Transverse colon (tissue), 4 donors: ENCODE measurements at places on chromosomes 5 and 9. TPM values are rescaled to one million over a fixed set of nuclear protein-coding genes. Genes with fewer than 3 reads are reported as not detected.

Gene MARCHF11
- total RNA-seq = not detected

Gene ANKRD34B
- not detected for total RNA-seq

Gene PCDHGA7
- total RNA-seq = 2.0 TPM

Gene PIP5KL1
- not detected for total RNA-seq

Gene CHSY3
- total RNA-seq = 0.79 TPM

Gene SPATA31C1
- total RNA-seq = not detected

Gene PARP8
- total RNA-seq = 3.6 TPM

Gene HIGD2A
- 255 TPM for total RNA-seq

Gene DDX4
- not detected for total RNA-seq

Gene MARCHF6
- total RNA-seq = 93.5 TPM

Gene C6
- total RNA-seq = 2.2 TPM

Gene IL5
- not detected for total RNA-seq

Gene SLC34A3
- total RNA-seq = not detected

Gene RHOBTB3
- 87.0 TPM for total RNA-seq

Gene SNX2
- total RNA-seq = 337 TPM

DNA sequence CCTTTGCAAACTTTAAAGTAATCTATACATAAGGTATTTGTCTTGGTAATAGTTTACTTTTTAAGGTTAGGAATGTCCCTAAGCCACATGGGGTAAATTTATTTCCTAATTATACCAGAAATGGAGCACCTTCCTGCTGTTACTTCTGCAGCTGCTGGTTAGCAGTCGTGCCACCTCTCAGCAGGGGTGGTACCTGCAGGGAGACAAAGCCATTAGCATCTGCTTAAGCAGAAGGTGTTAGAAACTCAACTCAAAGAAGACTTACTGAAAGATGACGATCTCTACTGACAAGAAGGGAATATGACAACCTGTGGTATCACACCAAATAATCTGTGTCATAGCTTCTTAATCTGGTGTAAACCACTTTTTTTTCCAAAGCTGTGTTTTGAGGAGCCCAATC lies 173.7 kb downstream of the BRINP1 start:
- no peak for DNase-seq

DNA sequence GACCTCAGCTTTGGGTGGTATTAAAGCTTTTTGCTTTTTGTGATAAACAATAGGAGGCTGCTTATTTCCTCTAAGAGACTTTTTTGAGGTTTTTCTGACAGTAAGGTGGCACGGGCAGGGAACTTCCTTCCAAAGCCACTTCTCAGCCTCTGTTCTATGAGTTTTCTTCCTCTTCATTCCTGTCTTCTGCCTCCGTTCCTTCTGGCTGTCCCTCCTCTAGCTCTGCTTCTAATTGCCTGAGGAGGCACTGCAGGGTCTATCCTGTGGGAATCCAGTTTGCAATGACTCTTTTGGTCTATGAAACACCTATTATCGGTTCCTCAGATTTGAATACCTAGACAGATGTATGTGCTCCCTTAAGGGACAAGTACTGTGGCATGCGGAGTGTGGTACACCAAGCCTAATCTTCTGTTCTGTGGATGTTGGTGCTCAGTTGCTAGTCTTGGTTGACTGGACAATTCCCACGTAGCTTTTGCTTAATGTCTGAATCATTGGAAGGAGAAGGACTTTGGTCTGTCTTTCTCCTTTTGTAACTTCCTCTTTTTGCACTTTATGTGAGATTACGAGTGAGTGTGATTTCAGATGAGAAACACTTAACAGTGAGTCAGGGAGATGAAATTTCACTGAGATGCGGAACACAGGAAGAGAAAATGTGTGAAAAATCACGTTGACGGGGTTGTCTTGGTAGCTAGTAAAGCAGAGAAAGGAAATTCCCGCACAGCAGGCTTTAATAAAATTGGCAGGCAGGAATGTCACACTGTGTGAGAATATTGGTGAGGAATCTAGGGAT lies 305.2 kb downstream of the EFNA5 start:
- no peak for DNase-seq

- DNase-seq = no peak
These were observed 223.2 kb downstream of the SYK start for GRCh38 chr9:91024841-91025240.

DNA sequence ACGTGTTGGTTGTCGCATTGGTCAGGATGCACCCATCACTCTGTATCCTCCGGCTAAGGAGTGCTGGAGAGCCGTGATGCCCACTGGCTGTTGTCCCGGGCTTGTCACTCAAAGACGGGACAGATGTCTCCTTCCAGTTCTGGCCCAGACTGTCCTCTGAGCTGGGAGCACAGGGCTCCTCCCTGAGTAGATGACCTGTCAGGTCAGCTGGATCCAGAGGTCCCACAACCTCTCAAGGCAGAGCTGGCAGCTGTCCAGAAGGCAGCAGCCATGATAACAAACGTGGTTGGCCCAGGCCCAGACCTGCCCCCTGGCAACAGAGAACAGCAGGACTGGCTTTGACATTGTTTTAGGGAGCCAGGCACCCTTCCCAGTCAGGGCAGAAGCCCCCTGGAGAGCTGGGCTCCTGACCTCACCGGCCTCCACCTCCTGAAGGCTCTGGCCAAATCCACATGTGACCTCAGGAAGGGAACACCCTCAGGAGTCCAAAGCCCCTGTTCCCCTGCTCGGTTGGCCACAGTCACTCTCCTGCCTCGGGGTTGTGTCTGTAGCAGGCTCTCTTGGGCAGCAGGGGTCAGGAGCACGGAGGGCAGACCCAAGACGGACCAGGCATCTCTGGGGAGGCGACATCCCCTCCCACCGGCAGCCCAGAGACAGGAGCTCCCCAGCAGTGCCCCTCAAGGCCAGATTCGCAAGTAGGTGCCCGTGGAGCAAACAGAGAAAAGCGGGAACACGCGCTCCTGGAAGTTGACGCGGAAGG lies 10.3 kb downstream of the TRIM7 start:
- no peak for DNase-seq

DNA sequence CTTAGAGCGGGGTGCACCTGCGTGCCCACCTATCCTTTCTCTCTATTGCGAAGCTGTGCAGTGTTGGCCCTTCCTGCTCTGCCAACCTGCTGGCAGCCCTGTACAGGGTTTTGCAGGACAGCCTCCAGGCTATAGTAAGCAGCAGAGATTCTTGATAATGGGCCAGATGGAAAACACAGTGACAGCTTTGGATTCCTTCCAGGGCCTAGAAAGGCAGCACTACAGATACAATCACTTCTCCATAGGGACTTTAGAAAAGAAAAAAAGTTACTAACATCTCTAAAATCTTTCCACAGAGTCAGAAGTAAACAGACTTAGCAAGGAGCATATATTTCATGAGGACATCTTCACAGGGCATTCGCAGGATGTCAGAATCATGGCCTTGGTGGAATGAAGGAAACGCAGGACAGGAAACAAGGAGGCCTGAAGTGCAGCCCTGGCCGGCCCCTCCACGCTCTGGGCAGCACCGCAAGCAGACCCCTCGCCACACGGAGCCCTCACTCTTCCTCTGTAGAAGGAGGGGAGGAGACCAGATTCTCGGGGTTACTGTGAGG lies 172.1 kb upstream of the GAS1 start:
- peak; percentile 17 for DNase-seq

DNA sequence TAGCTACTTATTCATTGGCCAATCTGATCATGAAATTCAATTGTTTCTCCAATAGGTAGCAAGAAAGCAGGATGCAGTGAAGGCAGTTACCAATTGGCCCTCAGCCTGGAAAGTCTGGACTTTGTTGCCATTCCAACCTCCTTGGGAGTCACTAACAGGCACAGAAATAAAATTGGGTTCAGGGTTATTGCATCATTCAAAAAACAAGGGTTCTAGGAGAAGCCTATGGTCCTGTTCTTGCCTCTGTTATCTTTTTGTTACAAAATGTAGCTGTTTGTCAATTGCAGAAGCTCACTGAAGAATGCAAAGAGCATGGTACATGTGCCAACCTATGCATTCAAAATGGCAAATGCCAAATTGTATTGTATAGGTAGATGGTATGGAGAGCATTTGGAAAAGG lies 51.0 kb upstream of the CCNG1 start:
- no peak for DNase-seq

DNA sequence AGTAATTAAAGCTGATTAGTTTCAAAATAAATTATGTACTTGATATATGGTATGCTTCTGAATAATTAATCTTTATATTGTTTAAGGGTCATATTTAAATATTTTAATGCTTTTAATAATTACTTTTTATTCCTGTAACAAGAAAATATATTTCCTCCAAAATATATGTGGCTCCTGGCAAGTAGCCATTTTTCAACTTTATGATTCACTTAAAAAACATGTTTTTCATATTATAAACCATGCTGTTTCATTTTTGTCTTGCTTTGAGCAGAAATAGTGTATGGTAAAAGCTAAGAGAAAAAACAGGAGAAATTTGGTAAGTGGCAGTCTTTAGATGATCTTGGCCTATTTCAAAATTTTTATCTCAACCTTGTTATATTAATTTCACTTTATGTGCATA lies 14.6 kb downstream of the SPATA9 start:
- no peak for DNase-seq

DNA sequence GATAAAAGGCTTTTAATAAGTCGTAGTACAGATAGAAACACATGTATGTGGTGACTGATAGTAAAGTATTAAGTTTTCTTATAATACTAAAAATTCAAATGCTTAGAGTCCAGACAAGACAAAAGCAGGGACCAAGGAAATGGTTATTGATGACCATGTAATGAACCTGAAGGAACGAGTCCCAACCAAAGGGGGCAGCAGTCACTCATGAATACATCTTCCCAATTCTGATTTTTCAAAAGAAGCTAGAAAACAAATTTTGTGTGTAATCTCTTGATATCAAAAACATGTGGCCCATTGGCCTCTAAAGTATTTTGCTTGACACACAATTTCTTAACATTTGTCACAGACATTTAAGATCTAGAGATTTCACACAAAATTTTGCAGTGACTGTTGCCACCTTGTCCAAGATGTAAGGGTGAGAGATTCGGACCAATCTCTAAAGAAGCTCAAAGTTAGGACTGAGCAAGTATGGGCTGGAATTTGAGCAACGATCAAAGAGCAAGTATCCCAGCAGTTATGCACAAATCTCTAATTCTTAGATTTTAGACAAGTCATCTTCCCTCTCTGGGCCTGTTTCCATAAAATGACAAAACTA lies 66.8 kb downstream of the ARL15 start:
- peak; percentile 28 for DNase-seq

GRCh38 chr9:87324613-87325194 lies 173.0 kb upstream of the DAPK1 start:
- DNase-seq = no peak

GRCh38 chr5:113235884-113236283 lies 198.9 kb downstream of the TSSK1B start:
- no peak for DNase-seq

DNA sequence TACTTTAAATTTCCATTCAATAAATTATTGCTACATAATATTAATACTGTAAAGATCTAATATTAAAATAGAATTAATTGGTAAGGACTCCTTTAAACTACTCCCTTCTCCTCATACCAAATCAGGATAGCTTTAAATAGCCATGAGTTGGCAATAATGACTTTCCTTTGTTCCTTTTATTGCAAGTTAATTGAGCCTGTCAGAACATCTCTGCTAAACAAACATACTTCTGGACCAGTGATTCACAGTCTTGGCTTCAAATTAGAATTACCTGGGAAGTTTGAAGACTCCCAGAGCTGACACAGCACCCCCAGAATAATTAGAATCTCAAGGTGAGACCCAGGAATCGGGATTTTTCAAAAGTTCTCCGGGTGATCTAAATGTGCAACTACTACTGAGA lies 18.7 kb downstream of the C5orf58 start:
- DNase-seq = no peak

GRCh38 chr5:123549256-123549904 lies 37.4 kb downstream of the CSNK1G3 start:
- DNase-seq = peak; percentile 34

DNA sequence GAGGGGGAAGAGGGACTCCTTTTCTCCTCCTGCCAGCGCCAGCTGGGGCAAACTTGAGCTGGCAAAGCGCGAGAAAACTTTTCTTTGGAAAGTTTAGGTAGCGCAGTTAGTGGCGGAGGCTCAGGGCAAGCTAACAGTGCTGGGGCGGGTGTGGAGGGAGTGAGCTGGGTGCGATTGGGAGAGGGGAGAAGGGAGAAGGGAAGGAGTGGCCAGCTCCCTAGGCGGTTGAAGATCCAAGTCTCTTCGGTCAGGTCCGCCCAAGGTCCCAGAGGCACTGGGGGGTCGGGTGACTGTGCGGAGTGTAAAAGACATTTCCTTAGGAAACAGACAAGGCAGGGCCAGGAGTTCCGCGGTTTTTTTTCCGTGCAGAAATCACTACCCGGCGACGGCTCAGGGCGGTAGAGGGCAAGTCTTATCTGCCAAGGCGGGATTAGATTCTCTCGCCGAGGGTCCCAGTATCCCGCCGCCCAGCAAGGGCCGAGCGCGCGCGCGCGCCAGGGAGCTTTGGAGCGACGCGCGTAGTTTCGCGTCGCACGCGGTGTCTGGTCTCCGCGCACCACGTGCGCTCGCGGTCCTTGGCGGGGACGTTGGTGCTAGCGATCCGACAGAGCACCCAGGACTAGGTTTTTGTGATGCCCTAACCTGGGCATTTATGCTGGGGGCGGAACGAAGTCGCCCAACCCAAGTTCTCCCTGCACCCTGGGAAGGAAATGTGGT lies 33.6 kb upstream of the NFIB start:
- peak; percentile 28 for DNase-seq

DNA sequence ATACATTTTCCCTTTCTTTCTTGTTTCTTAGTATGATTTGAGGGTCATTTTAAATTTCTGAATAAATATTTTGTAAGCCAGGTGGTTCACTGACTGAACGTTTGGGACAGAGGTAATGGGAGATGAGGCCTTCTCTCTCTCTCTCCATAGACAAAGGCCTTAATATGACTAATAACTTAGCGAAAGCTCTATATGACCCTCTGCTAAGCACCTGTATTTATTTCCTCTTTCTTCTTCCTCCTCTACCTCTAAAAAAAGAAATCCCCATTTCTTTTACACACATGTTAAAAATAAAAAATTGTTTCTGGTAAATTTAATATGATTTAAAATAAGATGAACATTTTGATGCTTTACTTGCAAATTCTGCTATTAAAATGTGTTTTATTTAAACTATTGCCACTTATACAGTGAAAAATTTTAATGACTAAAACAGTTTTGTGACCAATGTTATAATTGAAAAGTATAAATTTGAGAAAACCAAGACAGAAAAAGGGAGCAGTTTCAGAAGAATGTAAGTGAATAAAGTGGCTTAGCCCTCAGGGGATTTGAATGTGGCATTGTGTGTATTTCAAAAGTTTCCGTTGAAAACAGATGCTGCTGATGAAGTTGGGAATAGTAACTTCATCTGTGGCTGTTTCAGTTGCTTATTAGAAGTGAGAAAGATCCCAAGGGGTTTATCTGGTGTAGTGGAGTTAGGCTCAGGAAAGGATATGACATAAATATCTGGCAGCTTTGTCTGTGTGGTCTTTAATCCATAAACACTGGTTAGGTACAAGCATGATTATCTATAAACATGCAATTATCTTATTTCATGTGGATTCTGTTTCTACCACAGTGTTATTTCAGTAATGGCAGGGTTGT lies 128.6 kb upstream of the GRHPR start:
- no peak for DNase-seq

DNA sequence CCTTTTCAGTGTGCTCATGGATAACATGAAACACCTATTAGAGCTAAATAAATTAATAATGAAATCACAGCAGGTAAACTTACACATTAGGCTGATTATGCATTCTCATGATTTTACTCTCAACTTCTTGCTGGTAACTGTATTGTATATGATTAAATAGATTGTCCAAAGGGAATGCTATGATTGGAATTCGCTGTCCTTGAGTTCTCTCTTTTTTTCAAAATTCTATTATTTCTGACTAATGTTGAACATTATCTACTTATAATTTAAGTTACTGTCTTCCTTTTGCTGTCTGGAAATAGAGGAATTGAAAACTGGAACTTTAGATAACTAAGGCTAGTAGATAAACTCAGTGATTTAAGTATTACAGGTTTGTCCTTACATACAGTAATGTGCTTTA lies 13.1 kb downstream of the CENPH start:
- no peak for DNase-seq
